ENCODE measurements at places on chromosomes 2 and 18. TPM values are rescaled to one million over a fixed set of nuclear protein-coding genes. Genes with fewer than 3 reads are reported as not detected.

TTN gene
- polyA plus RNA-seq = 0.96 TPM

LYG2 gene
- polyA plus RNA-seq = not detected

POMC gene
- polyA plus RNA-seq = 12.0 TPM

HAAO gene
- 18.3 TPM for polyA plus RNA-seq

NAPG gene
- 11.1 TPM for polyA plus RNA-seq

MPP4 gene
- 0.09 TPM for polyA plus RNA-seq

DNER gene
- polyA plus RNA-seq = 2.3 TPM

TEKT4 gene
- polyA plus RNA-seq = not detected

RUFY4 gene
- not detected for polyA plus RNA-seq

SLC9A4 gene
- not detected for polyA plus RNA-seq

AGXT gene
- polyA plus RNA-seq = 0.07 TPM

THUMPD2 gene
- 7.6 TPM for polyA plus RNA-seq

TMEM163 gene
- polyA plus RNA-seq = 25.2 TPM

EML6 gene
- 2.3 TPM for polyA plus RNA-seq

PRSS56 gene
- polyA plus RNA-seq = not detected

GKN2 gene
- polyA plus RNA-seq = not detected

UBR3 gene
- polyA plus RNA-seq = 7.3 TPM

TMEM200C gene
- polyA plus RNA-seq = 0.02 TPM

CCL20 gene
- polyA plus RNA-seq = 8.8 TPM

SULT1C2 gene
- polyA plus RNA-seq = 4.1 TPM
